ENCODE measurements at places on chromosomes 11 and 22.

- no peak for DNase-seq
Measured at GRCh38 chr11:100647861-100648260, 39.2 kb upstream of the ARHGAP42 start.

- DNase-seq: no peak
Measured at GRCh38 chr11:92811341-92811740, 158.1 kb upstream of the MTNR1B start.

- DNase-seq: no peak
Measured at GRCh38 chr22:45242778-45243191, 2.1 kb upstream of the KIAA0930 start.

DNA sequence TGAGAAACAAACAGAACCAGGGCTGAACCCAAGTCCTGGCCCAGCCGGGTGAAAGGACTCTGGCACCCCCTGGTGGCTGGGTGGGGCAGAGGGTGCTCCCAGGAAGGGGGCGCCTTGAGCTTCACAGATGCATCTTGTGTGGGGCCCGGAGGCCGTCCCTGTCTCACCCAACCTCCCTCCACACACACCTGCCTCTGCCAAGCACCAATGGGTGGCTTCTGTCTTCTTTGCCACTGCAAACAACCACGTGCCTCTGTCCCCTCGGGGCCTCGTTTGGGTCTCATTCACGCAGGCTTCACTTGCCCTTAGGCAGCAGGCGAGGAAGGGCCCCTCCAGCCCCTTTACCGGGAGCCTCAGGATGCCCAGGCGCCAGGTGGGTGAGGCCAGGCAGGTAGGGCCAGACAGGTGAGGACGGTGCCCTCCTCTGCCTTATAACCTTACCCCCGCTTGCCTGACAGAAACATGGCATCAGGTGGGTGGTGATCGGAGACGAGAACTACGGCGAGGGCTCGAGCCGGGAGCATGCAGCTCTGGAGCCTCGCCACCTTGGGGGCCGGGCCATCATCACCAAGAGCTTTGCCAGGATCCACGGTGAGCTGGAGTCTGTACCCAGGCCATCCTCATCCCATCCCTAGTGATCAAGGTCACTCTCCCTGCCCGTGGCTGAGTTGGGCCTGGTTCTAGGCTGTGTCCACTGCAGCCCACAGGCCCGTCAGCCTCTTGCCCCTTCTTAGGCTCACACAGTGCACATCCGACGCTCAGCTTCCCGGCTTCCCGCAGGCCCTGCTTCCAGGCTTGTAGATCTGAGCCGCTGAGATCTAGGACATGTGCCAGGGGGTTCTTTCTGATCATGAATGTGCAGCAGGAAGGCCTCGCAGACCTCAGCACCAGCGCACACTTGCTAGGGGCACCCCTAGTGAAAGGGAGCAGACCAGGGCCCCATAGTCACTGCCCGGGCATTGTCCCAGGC, 17.2 kb downstream of the POLR3H start:
- DNase-seq: no peak

DNA sequence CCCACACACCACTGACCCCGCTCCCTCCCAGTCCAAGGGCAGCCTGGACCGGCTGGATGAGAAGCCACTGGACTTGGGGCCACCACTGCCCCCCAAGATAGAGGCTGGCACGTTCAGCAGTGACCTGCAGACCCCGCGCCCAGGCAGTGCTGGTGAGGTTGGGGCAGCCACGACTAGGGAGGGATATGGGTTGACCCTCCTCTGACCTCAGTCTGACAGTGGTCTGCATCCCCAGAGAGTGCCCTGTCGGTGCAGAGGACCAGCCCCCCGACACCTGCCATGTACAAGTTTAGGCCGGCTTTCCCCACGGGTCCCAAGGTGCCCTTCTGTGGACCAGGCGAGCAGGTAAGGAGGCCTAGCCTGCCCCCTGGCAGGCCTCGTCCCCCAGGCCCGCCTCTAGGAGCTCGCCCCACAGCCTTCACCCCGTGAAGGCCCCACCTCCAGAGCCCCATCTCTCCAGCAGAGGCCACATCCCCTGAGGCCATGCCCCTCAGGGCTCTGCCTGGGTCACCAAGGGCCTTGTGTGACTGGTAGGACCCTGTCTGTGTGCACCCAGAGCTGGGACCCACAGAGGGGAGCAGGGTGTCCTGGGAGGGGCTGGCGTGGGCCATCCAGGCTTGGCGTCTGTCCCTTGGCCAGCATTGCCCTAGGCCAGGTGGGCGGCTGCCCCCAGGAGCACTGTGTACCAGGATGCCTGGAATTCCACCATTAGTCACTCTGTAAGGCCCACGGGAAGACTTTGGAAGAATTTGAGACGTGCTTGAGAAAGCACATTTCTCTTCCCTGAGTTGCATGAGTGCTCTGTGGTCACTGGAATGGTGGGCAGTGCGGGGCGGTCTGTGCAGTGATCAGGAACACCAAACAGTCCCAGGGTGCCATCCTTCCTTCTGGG, 9.4 kb downstream of the CCDC188 start:
- DNase-seq: no peak

DNA sequence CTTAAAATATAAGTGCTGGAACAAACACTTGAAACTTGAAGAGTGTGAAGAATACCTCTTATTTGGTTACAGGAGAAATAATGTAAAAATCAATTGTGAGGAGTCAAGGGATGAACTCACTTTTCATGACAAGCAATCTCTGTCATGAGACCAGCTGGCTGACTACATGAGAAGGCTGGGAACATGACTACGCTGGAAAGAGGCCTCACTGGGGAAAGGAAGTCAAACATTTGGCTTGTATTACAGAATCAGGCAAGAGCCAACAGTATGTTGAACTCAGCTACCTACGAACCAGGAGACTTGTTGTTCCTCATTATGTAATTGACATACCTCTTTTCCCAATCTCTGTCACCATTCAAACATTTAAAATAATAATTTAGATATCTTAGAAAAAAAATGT, 14.4 kb downstream of the DCDC1 start:
- no peak for DNase-seq

DNA sequence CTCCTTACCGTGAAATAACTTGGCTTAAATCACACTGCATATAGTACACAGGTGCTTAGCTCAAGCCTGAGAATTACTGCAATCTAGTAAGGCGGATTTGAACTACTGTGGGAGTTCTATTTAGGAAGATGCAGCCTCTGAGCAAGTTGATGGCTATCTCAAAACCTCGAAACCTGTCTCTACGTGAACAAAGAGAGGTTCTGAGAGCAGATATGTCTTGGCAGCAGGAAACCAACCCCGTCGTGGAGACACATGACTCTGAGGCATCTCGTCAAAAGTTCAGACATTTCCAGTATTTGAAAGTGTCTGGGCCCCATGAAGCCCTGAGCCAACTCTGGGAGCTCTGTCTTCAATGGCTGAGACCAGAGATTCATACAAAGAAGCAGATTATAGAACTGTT, 5.9 kb downstream of the ZNF215 start:
- DNase-seq: no peak

DNA sequence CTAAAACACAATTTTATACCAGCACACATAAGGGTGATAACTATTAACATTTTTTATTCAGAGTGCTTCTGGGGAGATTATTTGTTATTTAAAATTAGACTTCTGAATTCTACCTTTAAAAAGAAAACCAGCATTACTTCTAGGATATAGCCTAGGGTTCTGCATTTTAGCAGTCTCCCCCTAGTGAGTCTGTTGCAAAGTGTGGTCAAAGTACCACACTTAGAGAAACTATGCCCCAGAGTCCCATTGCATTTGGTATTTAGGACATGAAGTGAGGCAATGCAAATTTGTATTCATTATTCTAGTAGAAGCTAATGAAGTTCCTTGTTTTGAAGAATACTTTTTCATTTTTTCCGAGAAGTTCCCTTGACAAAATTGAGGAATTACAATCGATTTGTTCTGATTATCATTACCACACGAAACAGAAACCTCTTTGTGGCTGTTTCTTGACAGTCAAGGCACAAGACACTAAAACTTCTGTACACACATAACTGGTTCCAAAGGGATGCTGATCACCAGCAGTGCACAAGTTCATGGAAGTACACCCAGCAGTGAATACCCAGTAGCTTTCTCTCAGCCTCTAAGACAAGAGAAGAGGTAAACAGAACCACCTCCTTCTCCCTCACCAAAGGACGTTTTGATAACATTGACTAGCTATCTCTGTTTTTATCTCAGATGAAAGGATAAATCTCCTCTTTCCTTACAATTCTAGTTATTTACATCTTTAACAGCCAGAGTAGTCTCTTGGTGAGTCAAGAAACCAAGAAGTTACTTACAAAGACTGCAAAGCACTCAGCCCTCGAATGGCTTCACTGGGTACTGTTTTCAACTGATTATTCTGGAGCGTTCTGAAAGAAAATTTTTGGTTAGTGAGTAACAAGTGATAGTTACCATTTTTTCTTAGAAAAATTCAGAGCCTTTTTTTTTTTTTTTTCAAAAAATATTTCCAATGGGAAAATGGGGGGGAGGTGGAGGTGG, 27.6 kb upstream of the CCDC34 start:
- no peak for DNase-seq

DNA sequence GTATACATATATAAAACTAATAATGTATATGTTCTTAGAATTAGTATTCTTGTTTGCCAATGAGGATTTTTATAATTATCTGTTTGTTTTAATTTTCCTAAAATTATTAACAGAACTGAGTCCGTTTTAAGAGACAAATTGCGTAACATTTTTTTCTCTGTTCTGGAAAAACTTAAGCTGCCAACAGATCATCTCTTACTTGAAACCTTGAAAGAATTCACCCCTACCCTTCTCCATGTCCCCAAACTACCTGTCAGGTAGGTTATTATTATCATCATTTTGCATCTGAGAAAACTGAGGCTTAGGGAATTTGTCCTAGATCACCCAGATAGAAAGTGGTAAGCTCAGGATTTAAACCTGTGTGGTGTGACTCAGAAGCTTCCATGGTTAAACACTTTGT, 14.7 kb downstream of the SLC5A4 start:
- no peak for DNase-seq

DNA sequence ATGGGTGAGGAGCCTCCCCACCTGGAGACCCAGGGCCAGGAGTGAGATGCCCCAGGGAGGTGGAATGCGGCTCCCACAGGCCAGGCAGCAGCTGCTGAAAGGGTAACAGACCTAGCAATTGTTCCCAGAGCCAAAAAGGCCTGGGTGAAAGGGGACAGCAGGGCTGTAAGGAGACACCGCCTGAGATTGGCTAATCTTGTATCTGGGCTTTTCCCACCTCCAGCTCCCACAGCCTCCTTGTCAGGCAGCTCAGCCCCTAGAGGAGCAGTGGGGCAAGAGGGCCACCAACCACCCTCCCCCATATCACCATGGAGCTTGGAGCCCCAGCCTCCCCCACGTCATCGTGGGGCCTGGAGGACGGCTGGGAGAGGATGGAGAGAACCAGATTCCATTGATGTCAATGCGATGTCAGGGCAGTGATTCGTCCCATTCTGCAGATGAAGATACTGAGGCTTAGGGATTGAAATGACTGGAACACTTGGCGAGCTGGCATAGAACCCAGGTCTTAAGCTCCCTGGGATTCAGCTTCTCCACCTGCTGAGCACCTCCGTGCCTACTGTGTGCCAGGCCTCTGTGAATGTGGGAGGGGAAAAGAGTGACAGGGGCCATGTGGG, 2.9 kb upstream of the MGAT3 start:
- no peak for DNase-seq

GRCh38 chr11:94184846-94185245, 56.2 kb downstream of the PANX1 start:
- DNase-seq: no peak

DNA sequence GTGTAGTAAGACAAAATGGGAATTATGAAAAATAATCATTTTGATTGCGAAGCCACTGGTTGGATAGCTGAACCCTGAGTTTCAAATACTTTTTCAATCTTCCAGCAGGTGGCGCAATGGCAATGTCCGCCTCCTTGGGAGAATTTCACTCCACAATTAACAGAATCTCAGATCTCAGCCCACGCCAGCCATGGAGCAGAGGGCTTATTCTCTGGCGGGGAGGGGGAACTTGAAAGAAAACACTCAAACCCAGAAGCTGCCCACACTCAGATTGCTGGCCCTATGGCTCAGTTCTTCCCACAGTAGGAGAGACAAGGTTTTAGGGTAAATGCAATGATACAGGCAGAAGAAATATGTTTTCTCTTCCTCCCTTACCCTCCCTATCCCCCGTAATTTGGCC, 38.7 kb upstream of the RCN1 start:
- no peak for DNase-seq

GRCh38 chr11:46916286-46917108, 1.9 kb downstream of the LRP4 start:
- DNase-seq: no peak

DNA sequence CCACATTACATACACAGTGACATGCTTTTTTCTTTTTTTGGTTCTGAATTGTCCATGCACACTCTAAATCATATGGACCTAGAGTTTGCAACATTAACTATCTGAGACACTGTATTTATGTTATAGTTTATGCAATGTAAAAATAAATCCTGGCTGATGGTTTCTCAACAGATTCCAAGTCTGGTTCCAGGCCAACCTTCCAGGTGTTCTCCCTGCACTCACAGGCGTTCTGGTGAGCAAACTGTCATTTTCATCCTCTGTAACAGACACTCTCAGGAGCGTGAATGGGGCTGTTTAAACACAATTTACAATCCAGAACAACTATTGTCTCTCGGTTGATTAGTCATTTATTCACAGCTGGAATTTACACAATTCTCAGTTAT, 36.5 kb upstream of the ANKK1 start:
- DNase-seq: no peak

All from SIG-M5 (cell line).